ENCODE measurements at places on chromosomes 3 and 15.

DNA sequence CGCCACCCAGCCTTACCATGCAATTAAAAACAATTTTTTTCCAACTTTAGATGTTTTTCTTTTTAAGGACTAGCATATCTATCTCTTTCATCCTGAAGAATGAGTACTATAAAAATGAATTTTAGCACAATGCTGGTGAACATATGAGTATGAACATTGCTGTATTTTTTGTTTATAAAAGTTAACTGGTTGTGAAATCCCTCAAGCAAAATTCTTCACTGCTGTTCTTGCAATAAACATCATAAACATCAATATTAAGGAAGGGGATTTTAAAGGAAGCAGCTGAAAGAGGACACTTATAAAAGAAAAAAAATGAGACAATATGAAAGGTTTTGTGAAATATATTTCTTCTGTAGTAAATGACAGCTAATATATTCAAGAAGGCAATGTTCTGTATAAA is 3.0 kb downstream of the PLSCR4 start:
- no peak for DNase-seq

DNA sequence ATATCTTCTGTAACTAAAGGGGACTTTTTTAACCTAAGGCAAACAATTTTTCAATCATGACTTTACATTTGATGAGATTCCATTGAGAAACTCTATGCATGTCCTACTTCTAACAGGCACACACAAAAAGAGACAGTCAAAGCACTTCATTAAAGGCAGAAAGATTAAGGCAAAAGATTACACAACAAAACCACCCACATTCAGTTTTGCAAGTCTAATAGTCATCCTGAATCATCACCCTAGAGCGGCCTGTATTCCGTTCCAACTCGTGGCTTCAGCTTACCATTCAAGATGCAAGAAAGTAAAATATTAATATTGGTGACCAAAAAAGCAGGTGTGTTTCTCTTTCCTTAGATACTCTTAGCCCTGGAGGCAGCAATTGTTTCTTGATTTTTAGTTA is 205.9 kb downstream of the P3H2 start:
- peak; percentile 81 for DNase-seq

GRCh38 chr15:60906146-60906674 is 322.9 kb downstream of the RORA start:
- no peak for DNase-seq

DNA sequence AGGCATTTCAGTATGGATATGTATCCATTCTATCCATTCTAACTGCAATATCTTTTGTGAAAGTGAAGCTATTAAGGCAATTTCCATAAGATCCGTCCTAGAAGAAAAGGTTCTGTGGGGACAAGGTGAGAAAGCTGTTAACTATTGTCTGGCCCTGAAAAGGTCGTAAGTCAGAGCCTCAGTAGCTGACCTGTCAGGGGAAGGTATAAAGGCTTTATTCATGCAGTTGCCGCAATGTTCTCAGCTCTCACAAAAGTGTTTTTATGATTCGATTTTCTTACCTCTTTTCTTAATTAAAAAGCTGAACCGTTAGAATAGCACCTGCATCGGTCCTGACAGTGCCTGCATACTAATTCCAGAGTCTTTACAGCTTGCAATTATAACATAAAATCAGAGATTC is 24.7 kb downstream of the ZIC4 start:
- no peak for DNase-seq

GRCh38 chr15:86611417-86612040 is 531.9 kb downstream of the AGBL1 start:
- peak; percentile 46 for DNase-seq

DNA sequence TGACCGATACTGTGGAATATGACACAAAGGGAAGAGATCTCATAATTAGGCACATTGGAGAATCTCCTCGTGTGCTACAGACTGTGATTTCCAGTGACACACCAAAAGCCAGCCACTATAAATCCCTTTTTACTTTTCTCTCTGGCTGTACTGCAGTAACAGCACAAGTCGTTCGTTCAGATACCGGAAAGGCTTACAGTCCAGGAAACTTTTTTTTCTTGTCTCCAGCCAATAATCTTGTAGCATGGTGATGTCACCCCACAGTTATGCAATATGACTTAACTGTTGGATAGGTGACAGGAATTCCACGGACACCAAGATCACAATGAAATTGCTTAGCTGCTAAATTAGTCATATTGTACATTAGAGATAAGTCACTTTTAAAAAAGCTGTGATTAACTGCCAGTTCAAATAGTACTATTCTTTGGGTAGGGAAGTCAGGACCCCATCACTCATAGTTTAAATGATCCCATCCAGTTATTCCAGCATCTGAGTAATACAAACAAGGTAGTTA is 36.3 kb upstream of the TSC22D2 start:
- peak; percentile 100 for DNase-seq

DNA sequence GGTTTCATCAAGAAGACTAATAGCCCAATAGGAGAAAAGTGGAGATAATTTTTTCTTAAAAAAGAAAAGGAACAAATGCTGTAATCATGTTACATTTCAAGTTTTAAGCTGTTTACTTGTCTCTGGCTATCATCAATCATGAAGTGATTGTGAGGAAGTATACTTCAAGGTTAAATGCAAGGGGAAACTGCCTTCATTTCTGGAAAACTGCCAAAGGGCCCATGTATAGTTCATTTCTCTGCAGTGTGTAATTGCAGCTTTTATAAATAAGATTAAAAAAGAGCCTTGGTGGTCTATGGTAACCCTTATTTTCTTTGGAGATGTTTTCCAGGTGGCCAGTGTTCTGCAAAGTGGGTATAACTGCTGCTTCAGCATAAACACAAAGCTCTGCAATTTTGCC is 101.9 kb downstream of the GRM7 start:
- no peak for DNase-seq

DNA sequence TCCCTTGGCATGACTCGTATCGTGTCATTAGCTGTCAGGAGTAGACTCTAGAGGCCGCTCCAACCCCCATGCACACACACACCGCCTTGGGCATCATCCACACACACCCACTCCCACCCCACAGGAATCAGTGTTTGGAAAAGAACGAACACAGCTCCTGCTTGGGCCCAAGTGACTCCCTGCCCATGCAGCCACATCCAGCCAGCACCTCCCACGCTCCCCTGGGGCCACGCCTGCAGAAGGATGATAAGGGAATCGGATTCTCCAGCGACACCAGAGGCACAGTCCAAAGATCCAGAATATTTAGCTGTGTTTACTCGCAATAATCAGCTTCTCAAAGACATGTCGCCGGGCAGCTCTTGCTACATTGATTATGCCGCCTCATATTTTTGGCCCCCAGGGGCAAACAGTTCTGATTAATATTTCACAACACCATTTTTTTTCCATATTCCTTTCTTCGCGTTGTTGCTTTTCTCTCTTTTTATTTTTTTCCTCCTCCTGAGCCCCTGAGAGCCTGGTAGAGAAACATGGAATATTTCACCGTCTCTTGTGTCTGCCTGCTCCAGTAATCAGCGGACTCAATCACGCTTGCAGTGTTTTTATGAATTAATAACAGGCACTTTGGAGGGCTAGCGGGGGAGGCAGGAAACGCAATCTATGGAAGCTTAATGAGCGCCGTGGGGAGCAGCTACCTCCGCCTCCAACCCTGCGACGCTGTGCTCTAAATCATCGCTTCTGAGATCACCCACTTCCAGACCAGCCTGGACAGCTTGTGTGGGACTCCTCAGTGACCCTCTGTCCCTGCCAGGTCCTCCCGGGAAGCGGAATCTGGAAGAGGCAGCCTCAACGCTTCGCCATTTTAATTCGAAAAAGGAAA is 221.4 kb downstream of the TLE3 start:
- DNase-seq, result no peak

DNA sequence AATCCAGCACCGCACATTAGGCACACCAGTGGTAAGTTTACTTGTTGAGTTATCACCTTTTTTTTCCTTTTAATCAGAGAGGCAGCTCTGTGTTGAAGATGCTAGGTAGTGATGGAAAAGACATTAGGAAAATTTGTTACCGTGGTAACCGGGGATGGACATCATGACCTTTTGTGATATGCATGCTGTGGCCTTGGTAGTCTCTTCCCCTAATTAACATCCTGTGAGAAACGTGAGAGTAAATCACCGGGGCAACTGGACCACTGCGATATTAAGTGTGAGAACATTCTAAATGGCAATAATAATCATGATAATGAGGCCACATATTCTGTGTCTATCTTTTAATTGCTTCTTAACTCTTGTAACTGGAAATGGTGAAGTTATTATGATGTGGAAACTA is 362.0 kb downstream of the CACNA2D3 start:
- DNase-seq, result no peak

DNA sequence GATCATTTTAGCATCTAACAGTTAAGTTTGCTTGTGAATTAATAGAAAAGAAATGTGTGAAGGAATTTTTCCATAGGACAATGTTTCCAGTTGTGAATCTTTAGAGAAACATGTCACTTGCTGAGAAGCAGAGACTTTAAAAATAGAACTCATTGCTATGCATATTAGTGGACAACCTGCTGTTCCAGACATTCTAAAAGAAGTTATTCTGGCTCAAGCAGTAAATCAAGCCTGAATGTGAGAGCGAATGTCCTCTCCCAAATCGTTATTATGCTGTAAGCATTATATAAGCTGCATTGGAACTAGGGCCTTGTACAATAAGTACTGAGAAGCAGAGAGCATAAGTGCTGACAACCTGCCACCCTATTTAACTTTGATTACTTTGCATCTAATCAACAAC is 990.9 kb downstream of the PLOD2 start:
- no peak for DNase-seq

DNA sequence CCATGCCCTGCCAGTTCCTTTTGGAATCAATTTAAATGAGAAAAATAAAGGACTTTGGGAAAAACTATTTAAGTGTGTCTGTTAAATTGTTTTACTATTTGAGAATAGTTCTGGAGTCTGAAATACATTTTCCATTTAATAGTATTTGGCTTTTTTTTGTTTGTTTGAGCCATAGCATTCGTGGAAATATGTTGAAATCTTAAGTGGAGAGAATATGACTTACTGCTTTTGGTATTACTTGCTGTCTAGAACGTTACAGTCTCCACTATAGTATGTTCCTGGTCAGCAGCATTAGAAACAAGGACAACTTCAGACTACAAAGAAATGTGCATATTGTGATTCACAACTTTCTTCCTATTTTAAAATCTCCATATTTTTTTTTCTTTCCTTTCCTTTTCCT is 179.4 kb downstream of the GHSR start:
- no peak for DNase-seq

GRCh38 chr3:126816298-126816697 is 112.3 kb downstream of the CHCHD6 start:
- no peak for DNase-seq

- DNase-seq, result no peak
These were observed 3.4 kb upstream of the MUC20 start for GRCh38 chr3:195717416-195717815.

DNA sequence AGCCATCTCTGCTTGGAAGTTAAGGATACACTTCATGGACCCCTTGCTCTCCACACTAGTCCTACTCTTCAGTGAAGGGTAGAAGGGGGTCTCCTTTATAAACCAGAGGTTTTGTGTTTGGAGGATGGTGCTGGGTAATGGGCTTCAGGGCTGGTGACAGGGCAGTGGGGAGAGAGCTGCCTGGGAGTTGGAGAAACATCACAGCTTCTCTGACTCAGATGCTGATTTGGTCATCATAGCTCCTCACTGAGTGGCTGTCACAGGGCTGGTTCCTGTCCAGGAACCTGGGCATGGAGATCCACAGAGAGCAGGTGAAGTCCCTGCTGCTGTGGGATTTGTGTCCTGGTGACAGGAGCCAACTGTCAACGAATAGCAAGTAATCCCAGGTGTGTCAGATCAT is 333.9 kb upstream of the ATP10A start:
- DNase-seq, result no peak

- DNase-seq, result no peak
These were observed 11.6 kb downstream of the FAM162A start for GRCh38 chr3:122395582-122395981.

DNA sequence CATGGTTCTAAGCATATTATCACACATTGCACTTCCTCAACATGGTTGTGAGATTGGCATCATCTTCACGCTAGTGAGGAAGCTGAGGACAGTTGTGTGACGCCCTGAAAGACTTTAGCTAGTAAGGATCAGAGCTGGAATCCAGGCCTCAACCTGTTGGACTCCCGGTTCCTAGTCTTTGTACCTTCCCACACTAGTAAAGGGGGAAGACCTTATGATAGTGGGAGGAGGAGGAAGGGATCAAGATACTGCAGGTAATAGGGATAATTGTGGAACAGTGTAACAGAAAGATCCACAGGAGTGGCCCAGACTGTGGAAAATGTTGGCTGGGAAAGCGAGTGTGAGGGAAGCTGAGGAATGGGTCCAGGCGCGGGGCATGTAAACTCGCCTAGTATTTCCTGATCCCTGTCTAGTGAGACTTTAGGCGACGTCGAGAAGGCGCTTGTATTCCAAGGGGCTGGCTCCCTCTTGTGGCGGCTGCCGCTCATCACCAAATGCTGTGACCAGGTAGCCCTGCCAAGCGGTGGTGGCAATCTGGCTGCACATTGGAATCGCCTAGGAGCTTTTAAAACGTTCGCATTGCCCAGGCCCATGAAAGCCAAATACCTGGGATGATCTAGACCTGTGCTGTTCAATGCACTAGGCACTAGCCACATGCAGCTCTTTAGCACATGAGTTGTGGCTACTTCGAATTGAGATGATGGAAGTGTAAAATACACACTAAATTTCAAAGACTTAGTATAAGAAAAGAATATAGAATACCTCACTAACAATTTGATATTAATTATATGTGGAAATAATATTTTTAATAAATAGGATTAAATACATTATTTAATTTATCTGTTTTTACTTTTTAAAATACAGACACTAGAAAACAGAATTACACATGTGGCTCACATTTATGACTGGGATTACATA is 38.8 kb upstream of the CLDN18 start:
- peak; percentile 75 for DNase-seq

DNA sequence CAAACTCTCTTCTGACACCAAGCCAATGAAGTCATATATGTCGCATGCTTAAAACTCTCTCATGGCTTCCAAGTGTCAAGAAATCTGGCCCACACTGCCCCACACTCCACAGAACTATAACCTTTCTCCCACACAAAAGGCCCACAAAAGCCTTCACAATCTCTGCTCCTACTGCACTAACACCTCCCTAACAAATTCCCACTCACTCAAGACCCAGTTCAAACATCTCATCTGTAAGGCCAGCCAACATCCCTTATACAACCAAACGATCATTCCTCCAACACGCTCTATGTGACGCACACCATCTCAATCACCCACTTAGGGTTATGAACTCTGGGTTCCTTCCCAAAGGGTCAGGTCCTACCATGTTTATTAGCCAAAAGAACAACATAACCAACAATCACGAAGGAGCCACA is 13.5 kb downstream of the TBC1D2B start:
- no peak for DNase-seq
